ENCODE measurements at places on chromosomes 6 and 20. TPM values are rescaled to one million over a fixed set of nuclear protein-coding genes. Genes with fewer than 3 reads are reported as not detected.

GRCh38 chr6:104653781-104654180 lies 205.9 kb downstream of the HACE1 start:
- H3K4me1 ChIP-seq = peaks cover 3% of the 10 kb centered on the region
- H3K4me3 ChIP-seq = no peak overlapping the region
- no peak for DNase-seq

DNA sequence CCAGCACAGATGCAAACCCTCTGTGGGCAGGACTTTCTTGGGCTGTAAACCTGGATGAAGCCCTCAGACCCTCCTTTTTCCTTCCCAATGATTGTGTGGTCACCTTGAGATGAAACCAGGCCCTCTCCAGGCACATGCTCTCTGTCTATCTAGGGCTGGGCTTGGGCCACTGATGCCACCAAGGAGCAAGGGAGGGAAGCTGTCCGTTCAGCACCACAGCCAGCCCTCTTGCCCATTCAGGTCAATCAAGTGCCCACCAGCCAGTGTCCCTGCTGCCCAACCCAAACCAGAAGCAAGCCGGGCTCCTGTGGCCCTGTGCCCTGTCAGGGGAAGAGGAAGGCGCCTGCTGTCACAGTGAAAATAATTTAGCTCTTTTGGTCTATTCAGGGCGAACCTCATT lies 8.0 kb downstream of the STMN3 start:
- H3K27ac ChIP-seq = no peak overlapping the region
- H3K4me1 ChIP-seq = peaks cover 4% of the 10 kb centered on the region
- H3K27me3 ChIP-seq = no peaks in the 10 kb centered on the region
- DNase-seq = no peak
- H3K4me3 ChIP-seq = no peak overlapping the region

Gene TSHZ2
- total RNA-seq = 0.23 TPM

GRCh38 chr6:84284428-84285049 lies 57.1 kb upstream of the CEP162 start:
- no peaks in the 10 kb centered on the region for H3K27me3 ChIP-seq
- peaks cover 10% of the 10 kb centered on the region for H3K36me3 ChIP-seq
- no peaks in the 10 kb centered on the region for H3K4me1 ChIP-seq
- H3K27ac ChIP-seq = no peak overlapping the region

DNA sequence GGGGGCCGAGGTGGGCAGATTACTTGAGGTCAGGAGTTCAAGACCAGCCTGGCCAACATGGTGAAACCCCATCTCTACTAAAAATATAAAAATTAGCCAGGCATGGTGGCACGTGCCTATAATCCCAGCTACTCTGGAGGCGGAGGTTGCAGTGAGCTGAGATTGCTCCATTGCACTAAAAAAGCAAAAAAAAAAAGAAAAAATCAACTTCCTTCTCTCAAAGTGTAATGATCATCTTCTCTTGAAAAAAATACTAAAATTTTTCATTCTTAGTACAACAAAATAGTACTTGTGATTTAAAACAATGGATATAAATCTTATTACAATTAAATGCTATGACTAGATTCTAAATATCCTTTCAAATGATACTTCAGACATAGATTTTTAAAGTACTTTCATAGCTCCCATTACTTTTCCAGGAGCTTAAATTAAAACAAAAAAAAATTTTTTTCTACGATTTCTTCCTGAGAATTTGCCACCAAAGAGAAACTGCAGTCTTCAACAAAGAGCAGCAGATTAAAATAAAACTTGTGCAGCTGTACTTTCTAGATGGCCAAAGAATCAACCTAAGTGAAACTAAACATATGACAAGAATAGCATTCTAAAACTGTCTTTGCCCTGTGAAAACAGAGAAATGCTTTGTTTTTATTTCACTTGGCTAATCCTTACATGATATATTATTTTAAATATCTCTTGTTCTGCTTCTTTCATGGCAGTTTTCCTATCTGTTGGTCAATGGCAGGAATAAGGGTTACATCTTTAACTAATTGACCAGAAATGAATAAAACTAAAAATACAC lies 75.2 kb downstream of the MAP3K5 start:
- H3K4me1 ChIP-seq = peaks cover 15% of the 10 kb centered on the region
- H3K27ac ChIP-seq = no peak overlapping the region
- no peak for DNase-seq
- H3K4me3 ChIP-seq = no peak overlapping the region

Gene RSPH9
- total RNA-seq = 0.35 TPM

- H3K27me3 ChIP-seq = no peaks in the 10 kb centered on the region
- no peak overlapping the region for H3K4me3 ChIP-seq
These were observed 426.5 kb downstream of the CD83 start for GRCh38 chr6:14543971-14544585.

Gene COX4I2
- total RNA-seq = not detected

- no peak overlapping the region for H3K27ac ChIP-seq
- H3K27me3 ChIP-seq = no peaks in the 10 kb centered on the region
- no peak for DNase-seq
- no peaks in the 10 kb centered on the region for H3K36me3 ChIP-seq
- H3K4me3 ChIP-seq = no peak overlapping the region
These were observed 59.5 kb upstream of the GGTLC1 start for GRCh38 chr20:24048024-24048611.

DNA sequence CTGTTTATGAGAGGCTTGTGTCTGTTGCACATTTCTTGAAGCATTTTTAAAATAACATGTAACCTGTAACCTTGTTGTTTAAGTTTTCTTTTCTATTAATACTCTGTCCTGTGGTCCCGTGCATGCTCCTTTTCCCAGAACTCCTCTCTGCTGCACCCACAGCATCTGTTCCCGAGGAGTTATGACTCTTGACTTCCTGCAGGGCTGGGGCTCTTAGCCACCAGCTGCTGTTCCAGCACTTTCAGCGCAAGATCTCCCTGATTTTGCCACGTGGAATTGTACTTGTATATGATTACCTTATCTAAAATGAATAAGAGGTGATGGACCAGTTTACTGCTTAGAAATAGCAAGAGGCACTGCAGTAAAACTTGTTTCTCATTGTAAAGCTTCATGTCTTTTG lies 150.6 kb downstream of the QKI start:
- H3K27ac ChIP-seq = no peak overlapping the region

- no peak for DNase-seq
- no peak overlapping the region for H3K4me3 ChIP-seq
- H3K4me1 ChIP-seq = peaks cover 35% of the 10 kb centered on the region
These were observed 3.0 kb downstream of the SRC start for GRCh38 chr20:37348792-37349516.

Gene BPI
- not detected for total RNA-seq

- H3K27ac ChIP-seq = no peak overlapping the region
- no peaks in the 10 kb centered on the region for H3K27me3 ChIP-seq
- H3K4me3 ChIP-seq = no peak overlapping the region
- no peak for DNase-seq
These were observed 233.1 kb upstream of the ZNF217 start for GRCh38 chr20:53826597-53827291.

DNA sequence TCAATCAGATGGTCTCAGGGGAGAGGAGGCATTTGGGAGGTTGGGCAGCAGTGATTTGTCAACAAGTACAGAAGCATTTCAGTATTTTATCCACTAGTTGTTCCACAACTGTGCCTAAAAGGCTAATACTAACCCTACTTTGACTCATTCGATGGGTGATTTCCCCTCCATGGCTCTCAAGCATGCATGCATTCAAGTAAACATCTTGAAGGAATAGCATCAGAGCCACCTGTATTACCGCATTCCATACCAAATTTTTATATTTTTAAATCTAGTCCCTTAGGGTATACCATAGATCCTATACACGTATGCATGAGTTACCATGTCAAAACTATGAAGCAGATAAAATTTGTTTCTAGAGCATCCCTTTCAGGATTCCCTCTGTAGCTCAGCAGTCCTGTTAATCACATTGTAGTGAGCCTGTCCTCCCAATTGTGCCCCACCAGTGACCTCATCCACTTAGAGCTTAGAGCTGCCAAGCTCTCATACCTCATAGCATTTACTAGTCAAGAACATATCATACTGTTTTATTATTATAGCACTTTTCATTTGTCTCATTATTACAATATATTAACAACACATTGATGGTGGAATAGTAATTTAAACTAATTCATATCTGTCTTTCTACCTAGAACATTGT lies 213.8 kb downstream of the LAMA2 start:
- DNase-seq = no peak
- H3K27ac ChIP-seq = no peak overlapping the region
- no peaks in the 10 kb centered on the region for H3K27me3 ChIP-seq

Gene CCN2
- total RNA-seq = 75.9 TPM

DNA sequence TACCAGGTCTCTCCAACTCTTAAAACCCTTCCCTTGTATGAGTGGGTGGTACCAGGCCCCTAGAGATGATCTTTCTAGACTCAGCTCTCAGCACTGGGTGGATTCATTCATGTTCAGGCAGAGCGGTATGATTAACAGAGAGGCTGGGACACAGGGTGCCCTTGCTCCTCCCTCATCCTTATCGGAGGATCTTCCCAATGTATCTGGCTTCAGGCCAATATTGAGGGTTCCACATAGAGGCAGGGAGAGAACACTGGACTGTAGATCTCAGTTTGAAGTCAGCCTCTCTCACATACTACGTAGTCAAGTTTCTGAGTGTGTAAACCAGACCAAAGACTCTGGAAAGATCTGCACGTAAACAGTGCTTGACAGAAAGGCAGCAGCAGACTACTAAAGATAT lies 366.2 kb downstream of the DHX35 start:
- no peaks in the 10 kb centered on the region for H3K27me3 ChIP-seq
- H3K36me3 ChIP-seq = no peaks in the 10 kb centered on the region
- H3K4me3 ChIP-seq = no peak overlapping the region
- peaks cover 5% of the 10 kb centered on the region for H3K4me1 ChIP-seq
- H3K27ac ChIP-seq = no peak overlapping the region

DNA sequence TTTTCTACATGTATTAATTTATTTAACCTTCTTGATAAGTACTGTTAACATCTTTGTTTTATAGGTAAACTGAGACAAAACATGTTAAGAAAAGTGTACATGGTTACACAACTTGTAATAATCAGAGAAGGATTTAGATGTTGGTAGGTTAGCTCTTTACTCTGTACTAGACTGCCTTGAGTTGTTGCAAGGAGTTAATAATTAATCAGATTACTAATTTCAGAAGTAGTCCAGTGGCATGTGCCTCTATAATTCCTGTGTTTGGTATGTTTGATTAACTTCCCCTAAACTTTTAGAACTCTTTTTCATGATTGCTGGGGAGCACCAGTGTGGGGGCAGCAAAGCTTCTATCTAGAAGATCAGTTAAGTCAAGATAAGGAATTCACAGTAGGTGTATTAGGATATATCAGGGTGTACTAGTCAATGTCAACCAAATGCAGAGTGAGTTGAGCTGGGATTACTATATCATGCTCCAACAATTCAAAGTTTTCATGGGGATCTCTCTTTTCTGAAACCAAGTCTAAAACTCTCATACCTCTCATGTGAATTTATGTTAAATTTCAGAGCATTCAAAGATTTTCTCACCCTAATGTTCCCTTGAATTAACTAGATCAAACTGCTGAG lies 129.7 kb upstream of the AHI1 start:
- peaks cover 13% of the 10 kb centered on the region for H3K4me1 ChIP-seq
- H3K4me3 ChIP-seq = no peak overlapping the region
- no peak overlapping the region for H3K27ac ChIP-seq
- DNase-seq = no peak

DNA sequence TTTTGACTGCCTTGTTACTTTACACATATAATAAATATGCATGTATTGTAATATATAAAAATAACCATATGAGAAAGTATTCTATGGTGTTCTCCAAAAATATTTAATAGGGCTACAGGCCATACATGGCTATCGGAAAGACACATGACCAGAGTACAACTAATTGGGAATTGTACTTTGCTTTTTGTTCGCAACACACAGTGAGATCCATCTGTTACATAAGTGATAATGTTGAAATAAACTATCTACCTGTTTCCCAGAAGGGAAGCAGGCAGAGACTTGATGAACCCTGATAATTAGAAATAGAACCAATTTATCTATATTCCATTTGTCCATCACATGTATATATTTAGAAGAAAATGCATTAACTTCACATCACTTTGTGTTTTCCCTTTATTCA lies 344.0 kb upstream of the PLCB4 start:
- H3K27ac ChIP-seq = no peak overlapping the region
- H3K27me3 ChIP-seq = no peaks in the 10 kb centered on the region
- no peaks in the 10 kb centered on the region for H3K4me1 ChIP-seq

GRCh38 chr20:56925082-56925830 lies 296.1 kb downstream of the TFAP2C start:
- H3K27me3 ChIP-seq = peaks cover 95% of the 10 kb centered on the region
- no peak overlapping the region for H3K27ac ChIP-seq
- H3K4me1 ChIP-seq = peaks cover 47% of the 10 kb centered on the region
- H3K4me3 ChIP-seq = peak overlapping the region; percentile 75
- peak; percentile 72 for DNase-seq

Gene TRIM15
- total RNA-seq = 0.35 TPM

- no peak overlapping the region for H3K27ac ChIP-seq
- no peaks in the 10 kb centered on the region for H3K36me3 ChIP-seq
These were observed 29.4 kb downstream of the COL20A1 start for GRCh38 chr20:63322146-63322932.

All from WTC11 (cell line).